ENCODE measurements at places on chromosomes 12 and 14.

DNA sequence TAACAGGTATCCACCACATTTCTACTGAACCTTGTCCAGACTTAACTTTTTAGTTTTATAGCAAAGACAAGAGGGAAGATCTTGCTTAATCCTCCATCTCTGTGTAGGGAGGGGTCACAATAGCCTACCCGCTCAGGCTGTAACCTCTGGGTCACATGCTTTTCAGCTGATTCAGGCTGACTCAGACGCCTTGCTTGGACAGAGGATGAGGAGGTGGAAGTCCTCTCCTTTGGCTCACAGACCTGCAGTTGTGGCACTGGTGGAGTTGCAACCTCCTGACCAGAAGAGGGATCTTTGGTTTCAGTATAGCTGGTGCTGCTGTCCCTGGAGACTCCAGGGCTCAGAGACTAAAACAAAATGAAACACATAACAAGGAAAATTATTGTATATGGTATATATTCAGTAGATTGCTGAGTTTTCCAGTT is 16.2 kb downstream of the ACIN1 start:
- no peak for DNase-seq

DNA sequence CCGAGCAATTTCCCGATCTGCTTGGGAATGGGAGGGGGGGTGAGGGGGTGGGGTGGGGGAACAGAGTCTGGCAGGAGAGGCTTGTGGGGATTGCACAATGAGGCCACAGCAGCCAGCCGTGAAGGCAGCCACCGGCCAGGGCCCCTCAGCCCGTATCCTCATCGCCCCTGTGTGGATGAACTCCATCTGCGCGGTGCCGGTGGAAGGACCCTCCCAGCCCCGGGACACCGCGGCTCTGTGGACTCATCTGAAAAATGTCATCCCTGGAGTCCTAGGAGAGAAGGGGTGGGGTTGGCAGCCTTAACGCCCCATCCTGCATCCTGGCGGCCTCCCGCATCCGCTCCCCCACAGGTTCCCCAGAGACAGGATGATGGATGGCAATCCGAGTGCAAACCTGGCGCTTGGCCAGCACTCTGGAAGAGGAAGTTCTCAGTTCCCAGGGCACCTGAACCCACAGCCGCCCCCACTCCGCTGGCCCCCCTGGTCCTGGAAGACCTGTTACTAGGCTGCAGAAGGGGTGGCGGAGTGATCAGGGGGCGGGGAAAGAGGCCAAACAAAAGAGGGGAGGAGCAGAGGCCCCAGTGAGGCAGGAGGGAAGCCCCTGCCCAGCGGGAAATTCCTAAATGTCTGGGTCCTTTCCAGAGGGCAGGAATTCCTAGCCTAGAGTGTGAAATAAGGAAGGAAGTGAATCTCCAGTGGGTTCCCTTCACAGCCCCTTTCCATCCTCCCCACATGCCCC is 1.2 kb upstream of the TNFAIP2 start:
- no peak for DNase-seq

GRCh38 chr12:96500693-96501092 is 11.3 kb downstream of the CFAP54 start:
- DNase-seq = no peak

DNA sequence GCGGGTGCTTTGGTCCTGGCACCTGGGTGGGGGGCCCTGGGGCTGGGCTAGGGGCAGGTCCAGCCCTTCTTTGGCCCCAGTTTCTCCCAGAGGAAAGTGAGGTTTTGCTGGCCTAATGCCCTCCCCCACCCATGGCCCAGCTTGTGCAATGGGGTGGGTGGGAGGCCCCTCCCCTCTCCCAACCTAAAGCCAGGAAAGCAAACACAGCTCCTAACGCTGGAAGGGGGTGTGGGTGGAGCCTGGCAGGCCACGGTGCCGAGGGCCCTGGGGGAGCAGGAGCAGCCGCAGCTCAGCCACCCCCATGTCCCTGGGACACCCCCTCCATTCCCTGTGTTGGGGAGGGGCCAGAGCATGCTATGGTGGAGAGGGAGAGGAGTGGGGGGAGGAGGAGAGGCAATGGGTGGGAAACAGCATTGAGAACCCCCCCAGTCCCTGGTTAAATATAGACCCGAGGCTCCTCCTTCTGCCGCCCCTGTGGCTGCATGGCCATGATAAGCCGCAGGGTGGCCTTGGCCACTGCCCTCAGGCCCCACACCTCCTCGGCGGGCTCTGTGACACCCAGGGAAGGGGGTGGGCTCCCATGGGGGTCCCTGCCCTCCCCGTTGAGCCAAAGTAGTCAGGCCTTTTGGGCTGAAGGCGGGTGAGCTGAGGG is 4.7 kb downstream of the EXOC3L4 start:
- no peak for DNase-seq

DNA sequence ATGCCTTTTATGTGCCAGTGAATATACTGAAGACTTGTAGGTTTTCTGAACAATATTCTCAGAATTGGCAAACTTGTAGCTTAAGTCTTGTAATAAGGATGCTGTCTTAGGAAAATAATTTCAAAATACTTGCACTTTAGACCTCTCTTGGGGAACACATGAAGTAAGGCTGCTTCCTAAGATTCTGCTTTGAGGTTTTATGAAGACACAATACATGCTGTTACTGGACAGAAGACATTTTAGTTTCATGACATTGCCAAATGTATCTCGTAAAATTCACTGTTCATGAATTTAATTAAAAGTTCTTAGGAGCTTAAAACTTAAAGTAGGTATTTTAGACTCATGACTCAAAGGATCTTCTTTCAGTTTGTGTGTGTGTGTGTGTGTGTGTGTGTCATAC is 80.7 kb downstream of the RAD51B start:
- no peak for DNase-seq

- DNase-seq = no peak
These were observed 118.6 kb downstream of the APAF1 start for GRCh38 chr12:98763656-98764055.

- DNase-seq = no peak
These were observed 5.7 kb downstream of the TMEM19 start for GRCh38 chr12:71691504-71692129.

DNA sequence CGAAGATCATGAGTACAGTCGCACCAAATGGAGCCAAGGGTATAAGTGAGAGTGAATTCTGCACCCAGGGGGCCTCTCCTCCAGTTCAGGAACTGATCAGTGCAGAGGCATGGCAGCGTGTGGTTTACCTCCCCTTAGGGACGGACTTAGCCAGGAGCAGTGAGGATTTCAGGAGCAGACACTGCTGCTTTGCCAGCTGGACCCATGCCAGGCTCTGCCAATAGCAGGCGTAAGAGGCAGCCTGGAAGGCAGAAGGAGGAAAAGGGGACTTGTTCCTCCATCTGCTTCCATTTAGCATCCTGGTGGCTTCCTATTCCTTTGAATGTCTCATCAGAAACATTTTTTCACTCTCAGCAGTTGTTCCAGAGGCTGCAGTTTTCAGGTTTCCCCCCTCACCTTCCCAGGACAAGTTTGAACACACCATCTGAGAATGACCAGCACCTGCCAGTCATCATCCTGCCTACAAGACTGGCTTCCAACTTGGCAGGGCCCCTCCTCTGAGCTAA is 137.0 kb upstream of the LMNTD1 start:
- DNase-seq = no peak

- DNase-seq = no peak
These were observed 198.7 kb downstream of the SYT1 start for GRCh38 chr12:79063258-79063657.

DNA sequence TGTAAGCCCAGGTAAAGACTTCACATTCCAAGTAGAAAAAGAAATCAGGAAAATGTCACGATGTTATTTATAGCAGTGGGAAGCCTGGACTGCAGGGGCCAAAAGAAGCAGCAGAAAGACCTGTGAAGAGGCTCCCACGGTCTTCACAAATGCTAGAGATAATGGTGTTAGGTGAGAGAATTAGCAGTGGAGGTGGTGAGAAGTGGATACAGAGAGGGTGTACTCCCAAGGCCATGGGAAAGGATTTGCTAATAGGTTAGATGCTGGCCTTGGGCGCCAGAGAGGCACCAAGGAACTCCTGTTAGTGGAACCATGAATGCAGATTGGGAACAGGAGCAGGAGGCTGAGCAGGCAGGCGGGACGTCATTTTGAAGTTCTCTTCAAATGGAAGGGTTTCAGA is 386.1 kb downstream of the C12orf75 start:
- DNase-seq = no peak

Data from dorsolateral prefrontal cortex (tissue), 122 donors.